ENCODE measurements at places on chromosomes 12 and 14. TPM values are rescaled to one million over a fixed set of nuclear protein-coding genes. Genes with fewer than 3 reads are reported as not detected.

Gene ANG
- total RNA-seq = 11.0 TPM

Gene TAS2R8
- total RNA-seq = not detected

Gene LRP1-AS
- total RNA-seq = not detected

Gene NELL2
- total RNA-seq = not detected

Gene ESR2
- total RNA-seq = 0.08 TPM

Gene RTL1
- total RNA-seq = 0.31 TPM

Gene CATSPERB
- total RNA-seq = not detected

Gene SLC25A29
- total RNA-seq = 9.2 TPM

Gene NANOG
- total RNA-seq = not detected

Gene NFE2
- total RNA-seq = not detected

Gene TMCC3
- total RNA-seq = 1.5 TPM

Gene IFNG-AS1
- not detected for total RNA-seq

Gene TAS2R10
- total RNA-seq = not detected

Gene PWP1
- 93.9 TPM for total RNA-seq

Gene P2RX7
- total RNA-seq = not detected

Gene PRPH
- total RNA-seq = 1.8 TPM

Gene BRAP
- 11.2 TPM for total RNA-seq

Gene LIN7A
- 0.61 TPM for total RNA-seq

Gene GZMB
- not detected for total RNA-seq

Gene AQP2
- total RNA-seq = not detected

Gene KCNC2
- total RNA-seq = not detected

Gene DTX3
- total RNA-seq = 21.3 TPM

Gene KRT81
- total RNA-seq = 3,561 TPM

Gene VTI1B
- total RNA-seq = 84.0 TPM

Gene NDUFA12
- total RNA-seq = 206 TPM

Gene ATXN2
- total RNA-seq = 56.6 TPM

Gene KRT6C
- total RNA-seq = not detected

Measured in A549 treated with ZK216348 at 1 μM for 4 hours (cell line).